ENCODE measurements at places on chromosomes 7 and 10. TPM values are rescaled to one million over a fixed set of nuclear protein-coding genes. Genes with fewer than 3 reads are reported as not detected.

GRCh38 chr7:4871930-4872675 lies 10.3 kb upstream of the PAPOLB start:
- no peak for DNase-seq

- no peak for DNase-seq
Measured at GRCh38 chr7:114645451-114645850, 230.8 kb downstream of the FOXP2 start.

- no peak for DNase-seq
Measured at GRCh38 chr7:129055294-129055816, 444 bp upstream of the TNPO3 start.

The ATOH7 gene
- not detected for total RNA-seq

The MSMB gene
- not detected for total RNA-seq
